Adrenal gland (tissue), 19 donors: ENCODE measurements at places on chromosomes 11 and 22.

DNA sequence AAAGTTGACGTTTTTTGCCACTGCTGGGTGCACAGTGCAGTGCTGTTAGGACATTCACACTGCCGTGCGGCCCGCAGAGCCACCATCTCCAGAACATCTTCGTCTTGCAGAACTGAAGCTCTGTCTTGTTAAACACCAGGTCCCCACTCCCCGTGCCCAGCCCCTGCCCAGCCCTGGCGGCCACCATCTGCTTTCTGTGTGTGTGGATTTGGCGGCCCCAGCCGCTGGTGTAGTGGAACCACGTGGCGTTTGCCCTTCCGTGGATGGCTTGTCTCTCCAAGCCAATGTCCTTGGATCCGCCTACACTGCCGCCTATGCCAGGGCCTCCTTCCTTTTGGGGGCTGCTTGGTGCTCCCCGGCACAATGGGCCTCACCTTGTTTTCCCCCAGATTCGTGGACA is 8.2 kb upstream of the MUC5AC start:
- no peaks in the 10 kb centered on the region for H3K27me3 ChIP-seq
- no peaks in the 10 kb centered on the region for H3K4me1 ChIP-seq
- H3K4me3 ChIP-seq: no peak overlapping the region
- H3K27ac ChIP-seq: no peak overlapping the region
- H3K36me3 ChIP-seq: no peaks in the 10 kb centered on the region
- no peak for DNase-seq

GRCh38 chr22:20463324-20464095 is 25.9 kb upstream of the SCARF2 start:
- H3K4me3 ChIP-seq: no peak overlapping the region
- no peak overlapping the region for H3K27ac ChIP-seq
- no peaks in the 10 kb centered on the region for H3K36me3 ChIP-seq
- DNase-seq: no peak
- H3K4me1 ChIP-seq: peaks cover 3% of the 10 kb centered on the region

DNA sequence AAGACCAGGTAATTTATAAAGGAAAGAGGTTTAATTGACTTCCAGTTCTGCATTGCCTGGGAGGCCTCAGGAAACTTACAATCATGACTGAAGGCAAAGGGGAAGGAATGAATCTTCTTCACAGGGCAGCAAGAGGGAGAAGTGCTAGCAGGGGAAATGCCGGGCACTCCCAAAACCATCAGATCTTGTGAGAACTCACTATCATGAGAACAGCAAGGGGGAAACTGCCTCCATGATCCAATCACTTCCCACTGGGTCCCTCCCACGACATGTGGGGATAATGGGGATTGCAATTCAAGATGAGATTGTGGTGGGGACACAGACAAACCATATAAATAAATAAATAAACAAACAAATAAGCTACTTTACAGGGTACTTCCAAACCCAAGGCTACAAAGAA is 28.8 kb upstream of the EXPH5 start:
- H3K4me1 ChIP-seq: no peaks in the 10 kb centered on the region
- no peaks in the 10 kb centered on the region for H3K36me3 ChIP-seq
- H3K27me3 ChIP-seq: no peaks in the 10 kb centered on the region
- no peak for DNase-seq
- H3K4me3 ChIP-seq: no peak overlapping the region

DNA sequence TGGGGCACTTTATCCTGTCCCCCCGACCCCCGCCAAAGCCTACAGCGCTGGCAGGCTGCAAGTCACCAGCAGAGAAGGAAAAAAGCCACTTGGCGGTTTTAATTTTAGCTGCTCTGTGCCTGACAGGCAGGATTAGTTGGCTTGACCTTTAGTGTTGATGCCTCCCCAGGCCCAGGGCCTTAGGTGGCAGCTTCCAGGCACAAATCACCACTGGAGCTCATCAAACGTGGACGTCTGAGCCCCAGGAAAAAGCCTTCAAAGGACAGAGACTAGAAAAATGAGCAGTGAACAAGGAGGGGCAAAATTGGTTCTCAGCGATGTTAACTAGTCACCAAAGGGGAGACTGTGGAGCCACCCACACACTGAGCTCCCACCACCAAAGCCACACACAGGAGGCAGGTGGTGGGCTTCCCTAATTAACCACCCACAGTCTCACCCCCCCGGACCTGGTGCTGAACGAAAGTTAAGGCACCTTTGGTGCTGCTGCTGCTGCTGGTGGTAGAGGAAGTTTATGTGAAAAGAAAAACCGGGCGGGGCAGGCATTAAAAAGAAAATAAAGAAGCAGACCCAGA is 4.4 kb upstream of the PYGM start:
- H3K27me3 ChIP-seq: no peaks in the 10 kb centered on the region
- H3K4me3 ChIP-seq: no peak overlapping the region
- H3K36me3 ChIP-seq: peaks cover 63% of the 10 kb centered on the region
- H3K27ac ChIP-seq: peak overlapping the region; percentile 87

DNA sequence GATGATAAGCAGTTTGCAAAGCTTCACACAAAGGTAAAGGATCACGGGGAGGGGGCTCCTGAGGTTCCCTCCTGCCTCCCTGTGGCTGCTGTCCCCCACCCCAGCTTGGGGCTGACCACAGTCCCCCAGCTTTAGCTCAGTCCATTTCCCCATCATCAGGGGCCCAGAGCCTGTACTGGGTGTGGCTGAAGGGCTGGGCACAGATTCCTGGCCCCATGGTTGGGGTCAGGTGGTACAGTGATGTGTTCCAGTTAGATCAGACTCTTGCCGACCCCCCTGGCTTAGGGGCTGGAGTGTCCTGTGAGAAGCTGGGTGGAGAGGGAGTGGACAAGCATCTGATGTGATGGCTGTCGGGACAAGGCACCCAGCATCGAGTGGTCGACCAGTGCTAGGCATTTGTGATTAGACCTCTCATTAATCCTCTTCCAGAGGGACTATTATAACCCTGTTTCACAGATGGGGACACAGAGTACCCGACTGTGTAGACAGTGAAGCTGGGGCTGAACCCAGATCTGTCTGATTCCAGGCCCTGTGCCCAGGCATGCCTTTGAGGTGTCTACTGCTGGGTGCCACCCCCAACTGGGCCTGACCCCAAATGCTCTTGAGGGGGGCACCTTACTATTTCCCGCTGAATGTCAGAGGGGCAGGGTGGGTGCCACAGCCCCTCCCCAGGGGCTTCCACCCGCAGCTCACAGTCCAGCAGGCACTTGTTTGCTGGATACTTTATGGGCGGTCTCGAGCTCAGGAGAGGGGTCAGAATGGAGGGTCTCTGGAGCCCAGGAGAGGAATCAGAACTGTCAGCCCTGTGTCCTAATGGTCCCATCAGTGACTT is 4.3 kb downstream of the SHANK3 start:
- no peak overlapping the region for H3K4me3 ChIP-seq
- H3K4me1 ChIP-seq: peaks cover 6% of the 10 kb centered on the region
- H3K36me3 ChIP-seq: no peaks in the 10 kb centered on the region

DNA sequence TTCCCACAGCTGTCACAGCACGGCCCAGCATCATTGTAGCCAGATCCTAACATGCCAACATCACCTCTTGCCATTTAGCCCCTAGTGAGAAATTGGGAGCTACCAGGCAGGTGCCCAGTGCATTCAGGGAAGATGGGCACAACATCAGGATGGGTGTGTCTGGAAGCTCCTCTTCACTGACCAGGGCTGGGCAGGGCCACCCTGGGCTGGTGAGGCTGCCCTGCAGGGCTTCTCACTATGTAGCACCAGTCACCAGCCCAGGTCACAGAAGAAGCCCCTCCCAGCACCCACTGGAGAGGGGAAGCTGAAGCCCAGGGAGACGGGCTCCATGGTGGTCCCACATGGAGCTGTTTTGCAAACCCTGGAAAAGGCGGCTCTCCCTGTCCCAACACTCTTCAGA is 13.9 kb downstream of the ZNF74 start:
- no peaks in the 10 kb centered on the region for H3K4me1 ChIP-seq
- H3K4me3 ChIP-seq: no peak overlapping the region
- H3K27ac ChIP-seq: no peak overlapping the region
- H3K27me3 ChIP-seq: no peaks in the 10 kb centered on the region

- no peaks in the 10 kb centered on the region for H3K36me3 ChIP-seq
- no peaks in the 10 kb centered on the region for H3K27me3 ChIP-seq
- H3K4me1 ChIP-seq: peaks cover 6% of the 10 kb centered on the region
- H3K27ac ChIP-seq: peak overlapping the region; percentile 29
Observed at GRCh38 chr11:72217841-72218240, 1.2 kb downstream of the FOLR2 start.

GRCh38 chr11:121500717-121501116 is 48.0 kb upstream of the SORL1-AS1 start:
- no peaks in the 10 kb centered on the region for H3K4me1 ChIP-seq
- no peaks in the 10 kb centered on the region for H3K36me3 ChIP-seq
- no peak for DNase-seq
- H3K27ac ChIP-seq: no peak overlapping the region
- no peak overlapping the region for H3K4me3 ChIP-seq

- no peak overlapping the region for H3K27ac ChIP-seq
- no peaks in the 10 kb centered on the region for H3K36me3 ChIP-seq
- DNase-seq: no peak
- H3K27me3 ChIP-seq: no peaks in the 10 kb centered on the region
- H3K4me3 ChIP-seq: no peak overlapping the region
- no peaks in the 10 kb centered on the region for H3K4me1 ChIP-seq
Observed at GRCh38 chr11:103525069-103525468, 415.8 kb downstream of the DYNC2H1 start.

DNA sequence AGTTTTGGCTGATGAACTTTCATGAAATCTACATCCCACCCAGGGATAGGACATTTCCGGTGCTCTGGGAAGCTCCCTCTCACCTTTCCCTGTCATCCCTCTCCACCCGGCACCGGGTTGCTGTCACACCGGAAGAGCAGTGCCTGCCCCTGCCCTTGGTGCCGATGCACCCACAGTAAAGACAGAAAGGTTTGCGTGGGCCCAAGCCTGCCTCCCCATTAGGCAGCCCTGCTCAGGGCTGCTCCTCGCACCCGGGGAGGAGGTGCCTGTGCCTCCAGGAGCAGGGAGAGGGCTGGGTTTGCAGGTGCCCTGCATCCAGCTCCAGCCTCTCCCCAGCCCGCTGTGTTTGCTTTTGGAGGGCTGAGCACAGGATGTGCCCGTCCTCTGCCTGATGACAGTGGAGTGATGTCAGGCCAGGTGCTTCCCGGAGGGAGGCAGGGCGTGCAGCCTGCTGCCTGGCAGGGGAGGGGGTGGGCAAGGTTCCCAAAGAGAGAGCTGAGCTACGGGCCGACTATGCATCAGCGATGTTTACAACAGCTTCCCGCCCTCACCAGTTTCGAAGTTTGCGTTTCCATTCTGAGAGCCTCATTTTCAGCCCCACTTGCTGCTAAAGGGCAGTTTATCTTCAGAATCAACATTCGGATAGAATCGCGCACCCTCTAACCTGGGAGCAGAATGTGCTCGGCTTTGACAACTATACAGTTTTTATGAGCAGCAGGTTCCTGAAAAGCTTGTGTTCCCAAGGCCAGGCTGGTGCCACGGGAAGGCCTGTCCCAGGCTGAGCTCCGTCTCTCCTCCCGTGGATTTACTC is 83.2 kb upstream of the CLDN5 start:
- H3K4me3 ChIP-seq: no peak overlapping the region
- H3K27ac ChIP-seq: no peak overlapping the region
- H3K36me3 ChIP-seq: no peaks in the 10 kb centered on the region
- no peaks in the 10 kb centered on the region for H3K27me3 ChIP-seq
- DNase-seq: no peak
- H3K4me1 ChIP-seq: no peaks in the 10 kb centered on the region
